Stimulated activated CD4-positive, alpha-beta T cell treated with anti-CD3 and anti-CD28 coated beads, TNF-alpha, amount 100 ng/mL, for 4 hours (primary cell): ENCODE measurements at places on chromosomes 3 and 15.

DNA sequence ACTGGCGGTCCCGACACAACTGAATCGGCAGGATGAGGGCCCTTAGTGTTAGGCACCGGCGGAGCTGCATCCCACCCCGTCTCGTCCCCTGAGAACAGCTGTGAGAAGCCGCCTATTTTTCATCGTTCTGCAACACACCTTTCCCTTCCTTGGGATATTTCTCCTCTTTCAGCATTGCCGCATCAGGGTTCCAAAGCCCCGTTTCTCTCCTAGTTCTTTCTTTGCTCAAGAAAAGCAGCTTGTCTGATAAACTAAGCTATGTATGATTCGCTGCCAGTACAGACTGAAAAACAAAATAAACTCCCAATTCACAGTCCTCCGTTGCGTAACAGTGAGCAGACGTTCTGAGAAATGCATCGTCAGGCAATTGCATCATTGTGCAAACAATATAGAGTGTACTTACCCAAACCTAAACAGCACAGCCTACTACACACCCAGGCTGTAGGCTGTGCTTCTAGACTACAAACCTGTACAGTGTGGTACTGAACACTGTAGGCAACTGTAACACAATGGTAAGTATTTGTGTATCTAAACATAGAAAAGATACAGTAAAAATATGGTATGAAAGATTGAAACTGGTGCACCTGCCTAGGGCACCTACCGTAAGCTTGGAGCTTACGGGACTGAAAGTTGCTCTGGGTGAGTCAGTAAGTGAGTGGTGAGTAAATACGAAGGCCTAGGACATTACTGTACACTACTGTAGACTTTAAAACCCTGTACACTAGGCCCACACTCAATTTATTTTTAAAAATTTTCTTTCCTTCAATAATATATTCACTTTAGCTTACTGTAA lies 8.9 kb upstream of the ADAMTS17 start:
- no peak for DNase-seq

GRCh38 chr3:176362191-176362731 lies 835.0 kb downstream of the TBL1XR1 start:
- DNase-seq = no peak

DNA sequence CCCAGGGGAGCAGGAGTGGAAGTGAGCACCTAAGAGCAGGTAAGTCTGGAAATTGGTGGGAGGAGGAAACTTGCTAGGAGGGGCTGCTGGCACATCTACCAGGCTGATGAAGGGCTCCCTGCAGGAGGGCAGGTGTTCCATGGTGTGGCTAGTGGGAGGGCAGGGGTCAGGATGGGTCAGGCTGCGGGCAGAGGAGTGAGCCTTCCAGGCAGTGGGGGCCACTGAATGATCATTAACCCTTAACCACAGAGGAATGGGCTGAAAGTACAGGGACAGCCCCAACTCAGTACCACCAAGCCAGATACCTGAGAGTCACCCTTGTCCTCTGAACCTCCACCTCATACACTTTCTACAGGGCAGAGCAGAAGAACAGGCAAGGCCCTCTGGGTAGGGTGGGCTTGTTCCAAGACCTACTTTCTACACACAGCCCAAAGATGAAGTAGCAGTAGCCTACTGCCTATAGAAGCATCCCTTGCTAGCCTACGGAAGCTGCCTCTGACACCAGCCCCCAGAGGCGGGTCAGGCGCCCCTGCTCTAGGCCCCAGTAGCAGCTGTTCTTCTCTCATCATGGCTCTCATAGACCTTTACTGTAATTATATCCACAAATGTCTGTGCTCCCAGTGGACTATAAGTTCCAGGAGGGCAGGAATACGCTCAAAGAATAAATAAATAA lies 4.6 kb downstream of the RAB6B start:
- DNase-seq = no peak

GRCh38 chr3:59802045-59802444 lies 752.2 kb upstream of the CFAP20DC start:
- no peak for DNase-seq

DNA sequence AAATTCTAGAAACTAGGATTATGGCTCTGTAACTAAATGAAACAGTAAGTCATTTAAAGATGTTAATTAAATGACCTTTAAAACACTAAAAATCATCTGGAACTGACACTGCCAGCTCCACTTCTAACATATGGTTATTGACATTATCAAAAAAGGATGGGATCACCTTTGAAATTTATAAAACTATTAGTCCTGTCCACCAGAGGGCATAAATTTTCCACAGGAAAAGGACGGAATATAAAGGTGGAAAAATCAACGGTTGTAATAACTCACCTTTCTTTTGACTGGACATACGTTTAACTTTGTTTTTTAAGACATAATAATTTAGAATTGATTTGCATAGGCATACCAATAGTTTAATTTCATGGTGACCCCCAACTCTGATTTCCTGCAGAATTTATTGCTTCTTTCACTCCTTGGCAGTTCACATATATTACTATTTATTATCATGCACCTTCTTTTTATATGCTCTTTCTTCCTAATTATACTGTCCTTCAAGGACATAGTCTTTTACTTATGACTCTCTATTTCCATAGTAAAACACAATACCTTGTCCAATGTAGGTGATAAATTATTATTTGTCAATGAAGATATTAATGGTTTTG lies 345.7 kb downstream of the CADM2 start:
- no peak for DNase-seq

DNA sequence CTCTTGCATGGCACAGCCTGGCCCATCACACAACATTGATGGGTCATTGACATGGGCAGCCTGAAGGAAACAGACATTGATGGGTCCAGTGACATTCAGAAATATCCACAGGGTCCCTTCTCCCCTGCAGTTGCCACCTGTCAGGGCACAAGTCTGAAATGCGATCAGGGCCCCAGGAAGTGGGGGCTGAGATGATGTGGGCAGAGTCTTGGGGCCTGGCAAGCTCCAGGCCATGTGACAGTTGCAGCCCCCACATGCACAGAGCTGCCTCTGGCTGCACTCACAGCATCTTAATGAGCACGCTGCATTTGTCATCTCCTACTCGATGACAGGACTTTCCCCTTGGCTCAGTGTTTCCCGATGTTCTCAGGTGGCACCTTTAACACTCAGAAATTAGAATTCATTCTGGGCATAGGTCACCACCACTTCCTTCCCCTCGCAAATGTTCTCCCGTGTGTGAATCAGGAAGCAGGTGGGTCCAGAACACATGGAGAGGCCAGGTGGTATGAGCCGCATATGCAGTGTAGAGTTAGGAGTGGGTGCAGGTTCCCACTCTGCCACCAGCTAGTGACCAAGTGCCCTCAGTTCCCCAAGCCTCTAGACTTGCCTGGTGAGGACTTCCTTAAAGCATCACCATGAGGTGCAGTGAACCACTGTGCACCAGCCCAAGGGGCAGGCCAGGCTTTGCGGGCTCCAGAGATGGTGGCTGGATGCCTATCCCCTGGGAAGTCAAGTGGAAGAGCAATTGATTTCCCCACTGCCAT lies 1.6 kb upstream of the TXNRD3 start:
- DNase-seq = no peak

- no peak for DNase-seq
These were observed 12.1 kb downstream of the COPB2 start for GRCh38 chr3:139377378-139377777.

DNA sequence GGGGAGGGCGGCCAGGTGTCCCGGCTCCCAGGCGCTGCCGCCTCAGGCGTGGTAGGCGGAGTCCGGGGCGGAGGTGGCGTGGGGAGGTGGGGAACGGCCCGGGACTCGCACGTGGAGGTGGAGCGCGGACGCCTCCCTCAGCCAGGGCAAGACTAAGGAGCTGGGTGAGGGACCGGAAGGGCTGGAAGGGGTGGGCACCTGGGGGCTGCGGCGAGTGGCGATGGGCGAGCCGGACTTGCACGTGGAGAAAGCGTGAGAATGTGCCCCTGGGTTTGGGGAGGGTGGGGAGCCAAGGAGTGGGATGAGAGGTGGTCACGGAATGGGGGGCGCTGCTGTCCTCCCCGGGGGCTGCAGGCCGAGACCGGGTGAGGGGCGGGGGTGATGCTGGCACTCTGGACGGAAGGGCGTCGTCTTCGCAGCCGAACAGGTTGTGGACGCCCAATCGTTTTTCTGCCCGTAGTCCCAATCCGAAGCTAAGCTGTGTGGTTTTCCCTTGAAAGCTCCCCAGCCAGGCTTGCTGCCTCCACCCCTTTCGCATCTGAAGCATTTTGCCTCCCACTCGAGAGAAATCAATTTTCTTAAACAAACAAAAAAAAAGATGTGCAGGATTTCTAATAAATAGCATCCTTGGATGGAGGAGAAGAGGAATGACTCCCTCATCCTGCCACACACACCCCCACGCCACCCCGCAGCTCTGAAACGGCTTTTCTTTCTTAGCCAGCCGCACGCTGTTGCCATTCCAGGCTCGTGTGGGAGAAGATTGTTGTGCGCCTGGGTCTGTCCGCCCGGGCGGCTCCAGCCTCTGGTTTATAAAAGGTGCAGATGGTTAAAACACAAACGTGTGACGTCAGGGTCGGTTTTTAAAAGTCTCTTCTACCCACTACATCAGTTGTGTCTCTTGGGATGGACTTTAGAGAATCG lies 62.5 kb upstream of the ANKRD28 start:
- DNase-seq = no peak

- no peak for DNase-seq
These were observed 5.4 kb downstream of the FYCO1 start for GRCh38 chr3:45990181-45990580.

- DNase-seq = no peak
These were observed 8.3 kb upstream of the CAMP start for GRCh38 chr3:48215019-48215418.

DNA sequence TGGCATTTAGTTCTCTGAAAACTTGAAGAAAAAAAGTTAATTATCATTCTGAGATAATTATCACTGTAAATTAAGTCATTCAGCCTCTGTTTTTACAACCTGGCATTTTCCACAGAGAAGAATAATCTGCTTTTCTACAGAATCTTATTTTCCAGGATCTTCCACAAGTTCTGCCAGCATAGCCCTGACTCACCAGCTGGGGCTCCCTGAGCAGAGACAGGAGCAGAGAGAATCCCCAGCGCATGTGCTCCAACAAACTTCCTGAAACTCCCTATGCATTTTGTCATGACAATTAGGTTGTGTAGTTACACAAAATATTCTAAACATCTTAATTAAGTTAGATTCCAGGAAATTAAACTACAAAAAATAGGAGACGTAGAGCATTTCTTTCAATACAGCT lies 32.1 kb upstream of the TMEM207 start:
- no peak for DNase-seq
